Activated T-cell treated with anti-CD3 and anti-CD28 coated beads for 24 hours (primary cell): ENCODE measurements at places on chromosomes 13 and 19.

DNA sequence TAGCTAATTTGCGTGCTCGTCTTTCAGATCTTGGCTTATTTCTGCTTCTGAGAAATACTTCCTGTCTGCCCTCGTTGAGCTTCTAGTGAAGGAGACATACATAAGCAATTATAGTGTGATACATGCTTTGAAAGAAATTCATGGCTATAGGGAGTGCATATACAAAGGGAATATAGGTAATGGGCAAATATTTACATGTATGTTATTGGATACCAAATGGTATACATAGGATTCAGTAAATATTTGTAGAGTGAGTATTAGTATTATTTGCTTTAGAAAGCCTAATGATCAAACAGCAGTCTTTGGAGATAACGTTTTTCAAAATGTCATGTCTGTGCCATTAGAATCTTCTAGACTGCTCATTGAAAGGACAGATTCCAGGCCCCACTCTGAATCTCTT is 5.2 kb downstream of the BRCA2 start:
- no peak for DNase-seq

- DNase-seq = no peak
Observed at GRCh38 chr13:34678154-34678553, 263.9 kb upstream of the NBEA start.

DNA sequence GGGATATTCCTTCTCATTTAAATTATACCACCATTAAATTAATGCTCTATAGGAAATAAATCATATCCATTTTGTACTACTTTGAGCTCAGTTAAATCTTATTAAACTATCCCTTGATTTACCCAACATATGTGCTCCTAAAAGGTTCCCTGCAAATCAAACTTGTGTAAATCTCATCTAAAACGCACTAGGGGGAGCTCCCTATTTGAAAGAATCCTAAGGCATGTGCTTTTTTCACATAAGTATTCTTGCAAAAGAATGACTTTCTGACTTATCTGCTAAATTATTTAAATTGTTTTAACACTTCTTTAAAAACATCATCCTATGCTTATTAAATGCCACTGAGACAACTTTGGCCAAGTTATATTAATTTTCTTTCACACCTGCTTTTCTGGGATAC is 7.9 kb downstream of the INTS6 start:
- DNase-seq = no peak

- DNase-seq = no peak
Observed at GRCh38 chr19:6109947-6110346, 353 bp downstream of the RFX2 start.

DNA sequence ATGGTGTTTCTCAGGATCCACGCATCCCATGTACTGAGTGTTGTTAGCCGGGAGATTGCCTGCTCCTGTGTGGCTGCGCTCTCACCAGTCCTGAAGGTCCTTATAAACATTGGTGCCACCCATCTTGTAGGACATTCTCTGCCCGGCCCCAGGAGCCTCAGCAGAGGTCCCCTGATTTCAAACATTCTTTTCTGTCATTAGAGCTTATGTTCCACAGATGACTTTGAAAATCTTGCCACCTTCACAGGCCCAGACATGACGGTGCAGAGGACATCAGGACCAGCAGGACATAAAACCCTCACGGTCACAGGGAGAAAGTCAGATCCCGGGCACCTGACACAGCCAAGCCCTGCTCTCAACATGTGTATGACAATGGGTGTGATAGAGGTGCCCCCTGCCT is 33.2 kb upstream of the PEPD start:
- DNase-seq = no peak

DNA sequence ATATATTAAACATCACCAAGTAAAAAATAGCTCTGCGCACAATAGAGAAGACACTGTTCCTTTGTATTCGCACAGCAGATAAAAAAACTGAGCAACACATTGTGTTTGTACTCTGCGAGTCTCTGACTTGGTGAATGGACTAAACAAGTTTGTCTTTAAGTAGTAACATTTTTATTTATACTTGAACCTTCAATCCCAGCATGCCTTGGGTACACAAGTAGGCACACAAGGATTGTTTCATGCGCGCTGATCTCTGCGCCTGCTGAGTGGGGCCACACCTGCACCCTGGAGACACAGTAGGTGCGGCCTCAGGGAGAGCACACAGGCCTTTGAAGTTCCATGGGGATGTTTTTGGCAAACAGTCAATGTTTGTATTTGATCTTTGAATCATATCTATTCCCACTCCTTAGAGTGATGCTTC is 318.9 kb downstream of the MYO16 start:
- no peak for DNase-seq

DNA sequence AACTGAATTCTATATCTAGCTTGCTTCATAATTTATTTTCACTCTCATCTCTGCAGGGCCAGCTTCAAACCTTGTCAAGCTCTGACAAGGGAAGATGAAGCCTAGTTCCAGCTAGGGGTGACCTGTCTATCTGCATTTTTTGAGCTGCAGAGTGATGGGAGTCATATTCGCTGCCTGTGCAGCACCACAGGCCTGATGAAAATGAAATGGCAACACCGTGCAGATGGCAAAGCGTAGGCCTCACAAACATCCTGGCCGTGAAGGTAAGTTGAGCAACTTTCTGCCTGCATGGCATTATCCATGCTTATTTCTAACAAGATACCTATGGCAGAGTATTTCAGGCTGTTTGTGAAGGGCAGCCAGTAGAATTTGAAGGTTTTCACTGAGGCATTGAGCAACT is 86.4 kb upstream of the C1QTNF9B start:
- no peak for DNase-seq

DNA sequence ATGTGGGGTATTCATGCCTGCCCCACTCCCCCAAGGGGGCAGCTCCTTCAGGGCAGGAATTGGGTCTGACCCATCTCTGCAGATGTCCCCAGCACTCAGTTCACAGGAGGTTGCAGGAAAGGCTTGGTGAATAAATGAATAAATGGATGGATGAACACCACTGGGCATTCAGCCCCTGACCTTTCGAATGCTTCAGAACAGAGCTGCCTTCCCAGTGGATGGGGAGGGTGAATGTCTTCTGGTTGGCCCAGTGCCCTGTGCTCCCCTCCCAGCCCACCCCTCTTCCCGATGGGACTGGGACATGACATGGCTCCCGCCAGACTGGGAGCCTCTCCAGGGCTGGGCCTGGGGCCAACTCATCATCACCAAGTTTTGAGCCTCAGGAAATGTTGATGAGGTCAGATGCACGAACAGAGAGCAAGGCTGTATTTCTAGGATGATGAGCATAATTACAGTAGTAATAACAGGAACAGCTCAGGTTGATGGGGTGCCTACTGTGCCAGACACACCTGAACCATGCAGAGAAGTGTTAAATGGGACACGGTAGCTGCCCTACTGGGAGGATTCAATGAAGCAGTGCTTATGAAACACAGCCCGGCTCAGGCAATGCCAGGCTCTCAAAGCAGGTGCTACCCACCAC is 25.7 kb downstream of the VRK3 start:
- no peak for DNase-seq

DNA sequence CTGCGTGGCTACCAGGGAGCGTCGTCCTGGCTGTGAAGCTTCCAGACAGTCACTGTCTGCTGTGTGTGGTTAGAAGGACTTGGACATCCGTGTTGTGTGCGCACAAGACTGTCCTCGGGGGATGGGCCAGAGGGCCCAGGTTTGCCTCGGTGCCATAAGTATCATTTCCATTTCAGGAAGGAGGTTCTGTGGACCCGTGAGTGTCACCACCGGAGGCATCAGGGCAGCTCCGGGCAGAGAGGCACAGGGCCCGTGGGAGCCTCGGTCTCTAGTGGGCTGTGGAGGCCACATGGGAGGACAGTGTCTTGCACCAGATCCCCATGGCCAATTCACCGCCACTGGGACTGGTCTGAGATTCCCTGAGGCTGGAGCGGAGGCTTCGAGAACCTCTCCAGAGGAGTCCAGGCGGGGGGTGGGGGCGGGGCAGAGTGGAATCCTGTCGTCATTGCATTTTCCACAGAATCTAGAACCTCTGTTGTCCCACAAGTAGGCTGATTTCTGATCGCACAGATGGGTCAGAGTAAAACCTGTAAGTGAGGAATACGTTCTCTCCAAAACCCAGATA is 6.0 kb downstream of the ZNF57 start:
- DNase-seq = no peak

DNA sequence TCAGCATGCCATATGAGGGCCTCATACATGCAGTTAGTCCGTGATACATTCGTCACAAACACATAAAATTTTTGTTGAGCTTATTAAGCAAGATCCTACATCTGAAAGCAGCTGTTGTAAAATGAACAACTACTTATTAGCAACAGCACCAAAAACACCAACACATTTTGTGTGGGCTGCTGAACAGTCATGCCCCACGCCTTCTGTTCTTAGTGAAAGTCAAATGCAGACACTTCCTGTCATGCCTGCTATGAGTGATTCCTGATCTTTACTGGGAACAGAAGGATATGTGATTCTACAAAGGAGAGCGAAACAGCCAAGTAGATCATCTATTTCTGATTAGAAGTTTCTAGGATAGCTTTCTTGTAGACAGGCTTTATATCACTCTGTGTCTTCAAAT is 4.2 kb upstream of the B3GLCT start:
- no peak for DNase-seq

GRCh38 chr19:334296-335071 is 10.1 kb downstream of the MIER2 start:
- DNase-seq = no peak

- no peak for DNase-seq
Observed at GRCh38 chr13:106942563-106942962, 374.6 kb upstream of the ARGLU1 start.

- no peak for DNase-seq
Observed at GRCh38 chr13:73365681-73366080, 306.9 kb downstream of the KLF5 start.

- DNase-seq = no peak
Observed at GRCh38 chr19:12139269-12139668, 881 bp downstream of the ZNF20 start.

- DNase-seq = no peak
Observed at GRCh38 chr19:34844277-34844676, 71.3 kb upstream of the ZNF599 start.

DNA sequence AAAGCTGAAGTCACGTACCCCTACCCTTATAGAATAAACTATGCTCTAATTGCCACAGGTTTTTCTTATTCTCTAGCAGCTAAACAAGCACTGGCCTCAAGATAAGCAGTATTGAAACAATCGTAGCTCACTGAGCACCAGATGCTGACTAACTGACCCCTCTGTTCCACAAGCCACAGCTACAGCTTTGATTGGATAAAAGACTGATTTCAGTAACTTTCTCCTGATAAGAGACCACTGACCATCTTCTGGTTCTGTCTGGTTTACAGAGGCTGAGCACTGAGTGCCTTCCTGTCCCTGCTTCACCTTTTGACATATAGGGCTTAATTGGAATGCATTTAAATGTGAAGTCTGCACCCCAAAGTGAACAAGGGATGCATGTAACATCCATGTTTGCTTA is 8.4 kb upstream of the RAP2A start:
- no peak for DNase-seq

DNA sequence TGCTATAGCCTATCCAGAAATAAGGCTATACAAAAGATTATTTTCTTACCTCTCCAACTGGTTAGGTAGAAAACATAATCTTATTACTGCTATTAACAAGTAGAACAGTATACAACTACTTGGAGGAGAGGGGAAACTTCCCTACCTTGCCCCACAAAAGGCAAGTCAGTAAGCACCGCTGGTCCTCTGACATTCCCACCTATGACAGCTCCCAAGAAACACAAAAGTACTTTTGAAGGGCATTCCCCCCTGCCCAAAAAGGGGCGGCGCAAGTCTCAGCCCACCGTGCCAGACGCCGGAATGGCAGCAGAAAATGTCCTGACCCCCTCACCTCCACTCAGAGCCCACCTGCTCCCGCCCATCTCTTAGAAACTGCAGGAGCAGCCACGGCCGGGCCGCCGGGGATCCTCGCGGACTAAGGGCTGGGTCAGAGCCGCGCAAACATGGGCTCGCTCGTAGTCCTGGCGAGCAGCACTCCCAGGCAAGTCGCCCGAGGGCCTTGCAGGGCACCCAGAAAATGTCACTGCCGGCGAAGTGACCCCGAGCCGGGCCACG is 437 bp downstream of the SUCLA2 start:
- DNase-seq = no peak

- no peak for DNase-seq
Observed at GRCh38 chr19:30023330-30023729, 81.3 kb downstream of the URI1 start.

- DNase-seq = peak; percentile 18
Observed at GRCh38 chr13:40101708-40102359, 446.4 kb downstream of the COG6 start.

- no peak for DNase-seq
Observed at GRCh38 chr19:1811942-1812425, at the start of gene ATP8B3. Gene ATP8B3, minus strand, starts transcription at chr19:1812276. Its CDS starts 540 bp downstream, at chr19:1811736.

DNA sequence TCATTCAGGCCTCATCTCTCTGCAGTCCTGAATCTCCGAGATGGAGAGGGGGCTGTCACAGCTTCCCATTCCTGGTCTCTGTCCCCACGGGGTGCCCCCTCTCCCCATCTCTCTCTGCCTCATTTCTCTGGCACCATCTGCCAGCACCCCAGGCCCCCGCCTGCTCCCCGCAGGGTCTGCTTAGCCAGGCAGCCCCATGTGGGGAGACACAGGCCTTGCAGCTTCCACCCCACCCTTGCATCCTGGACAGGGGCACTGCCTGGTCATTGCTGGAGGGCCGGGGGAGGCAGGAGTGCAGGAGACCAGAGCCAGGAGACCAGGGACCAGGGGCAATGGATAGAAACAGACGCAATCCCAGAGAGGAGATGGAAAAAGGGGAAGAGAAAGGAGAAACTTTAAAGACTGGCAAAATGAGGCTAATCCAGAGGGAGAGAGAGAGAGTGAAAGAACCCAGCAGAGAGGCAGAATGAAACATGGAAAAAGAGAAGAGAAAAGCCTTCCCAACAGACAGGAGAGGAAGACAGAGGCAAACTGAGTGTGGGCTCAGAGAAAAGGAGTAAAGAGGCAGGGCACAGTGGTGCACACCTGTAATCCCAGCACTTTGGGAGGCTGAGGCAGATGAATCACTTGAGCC is 8.8 kb upstream of the GIPR start:
- no peak for DNase-seq

GRCh38 chr13:51827254-51827653 is 17.7 kb downstream of the TMEM272 start:
- DNase-seq = no peak

- no peak for DNase-seq
Observed at GRCh38 chr13:94495806-94496205, 16.3 kb upstream of the DCT start.

- no peak for DNase-seq
Observed at GRCh38 chr19:29944390-29945012, 2.5 kb downstream of the URI1 start.

DNA sequence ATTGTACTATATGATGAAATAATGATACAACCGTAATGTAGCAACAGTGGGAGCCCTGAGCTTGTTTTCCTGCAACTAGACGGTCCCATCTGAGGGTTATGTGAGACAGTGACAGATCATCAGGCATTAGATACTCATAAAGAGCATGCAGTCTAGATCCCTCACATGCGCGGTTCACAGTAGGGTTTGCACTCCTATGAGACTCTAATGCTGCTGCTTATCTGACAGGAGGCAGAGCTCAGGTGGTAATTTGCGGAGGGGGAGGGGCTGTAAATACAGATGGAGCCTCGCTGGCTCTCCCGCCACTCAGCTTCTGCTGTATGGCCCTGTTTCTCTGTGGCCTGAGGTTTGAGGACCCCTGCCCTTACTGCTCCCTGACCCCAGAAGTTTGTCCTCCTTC is 13.7 kb downstream of the EPHX3 start:
- no peak for DNase-seq

GRCh38 chr19:8526345-8527091 is 12.6 kb upstream of the ZNF414 start:
- DNase-seq = no peak
